ENCODE measurements at places on chromosomes 11 and 22.

DNA sequence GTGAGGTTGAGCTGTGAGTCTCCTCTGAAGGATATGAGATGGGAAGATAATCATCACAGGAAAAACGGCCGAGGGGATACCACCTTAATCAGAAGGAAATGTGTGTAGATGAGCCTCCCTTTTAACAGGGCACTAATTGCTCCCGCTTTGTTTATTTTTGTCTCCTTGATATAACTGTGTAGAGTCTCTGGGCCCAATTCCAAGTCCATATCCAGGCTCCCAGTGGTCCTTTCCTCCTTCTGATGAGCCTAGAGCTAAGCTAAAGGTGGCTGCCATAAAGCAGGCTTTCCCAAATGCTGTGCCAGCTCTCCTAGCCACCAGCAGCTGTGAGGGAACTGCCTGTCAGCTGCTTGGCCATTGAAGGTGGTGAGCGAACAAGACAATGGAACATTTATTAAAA, 17.1 kb upstream of the CCDC90B start:
- DNase-seq = no peak

DNA sequence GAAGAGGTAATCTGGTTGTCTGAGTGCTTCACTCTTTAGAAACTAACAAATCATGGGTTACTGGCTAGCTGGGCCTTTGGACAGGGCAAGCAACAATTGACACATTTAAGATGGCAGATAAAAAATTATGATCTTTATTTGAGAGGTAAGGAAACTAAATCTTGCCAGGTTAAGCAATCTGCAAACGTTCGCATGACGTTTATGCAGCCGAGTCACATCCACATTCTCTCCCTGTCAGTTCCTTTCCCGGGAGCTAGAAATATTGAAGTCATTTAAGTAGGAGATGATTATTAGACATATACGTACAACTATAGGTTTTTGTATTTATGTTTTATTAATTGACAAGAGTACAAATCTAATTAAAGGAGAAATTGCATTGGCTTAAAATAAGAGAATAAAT, 57.4 kb upstream of the RCN1 start:
- no peak for DNase-seq

DNA sequence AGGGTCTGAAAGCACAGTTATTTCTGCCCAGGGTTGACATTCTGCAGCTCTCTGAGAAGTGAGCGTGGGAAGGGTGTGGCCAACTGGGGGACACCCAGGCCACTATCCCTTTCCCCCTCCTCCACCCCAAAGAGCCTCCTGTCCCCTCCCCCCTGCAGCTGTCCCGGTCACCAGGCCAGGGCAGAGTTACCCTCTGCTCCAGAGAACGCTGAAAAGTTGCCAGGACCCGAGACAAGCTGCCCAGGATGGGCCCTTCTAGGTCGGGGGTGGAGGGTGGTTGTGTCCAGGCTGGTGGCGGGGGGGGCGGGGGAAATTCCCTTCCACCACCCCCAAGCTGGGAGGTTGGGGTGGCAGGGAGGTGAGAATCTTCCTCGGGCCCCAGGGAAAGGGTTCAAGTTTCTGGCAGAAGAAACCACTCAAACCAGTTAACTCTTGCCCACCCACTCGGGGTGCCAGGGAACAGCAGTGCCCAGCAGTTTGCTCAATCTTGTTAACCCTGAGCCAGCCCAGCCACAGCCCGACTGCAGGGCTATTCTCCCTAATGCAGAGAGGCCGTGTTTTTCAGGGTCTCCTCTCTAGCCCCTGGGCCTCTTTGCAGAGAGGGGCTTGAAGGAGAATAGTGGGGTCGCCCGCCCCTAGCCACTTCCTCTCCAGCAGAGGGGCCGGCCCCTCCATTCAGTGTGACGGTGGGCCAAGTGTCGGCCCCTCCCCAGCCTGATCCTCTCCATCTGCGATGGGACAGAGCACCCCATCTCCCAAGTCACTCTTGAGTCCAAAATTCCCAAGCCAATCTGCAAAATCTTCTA, 697 bp downstream of the LGALS1 start:
- no peak for DNase-seq

DNA sequence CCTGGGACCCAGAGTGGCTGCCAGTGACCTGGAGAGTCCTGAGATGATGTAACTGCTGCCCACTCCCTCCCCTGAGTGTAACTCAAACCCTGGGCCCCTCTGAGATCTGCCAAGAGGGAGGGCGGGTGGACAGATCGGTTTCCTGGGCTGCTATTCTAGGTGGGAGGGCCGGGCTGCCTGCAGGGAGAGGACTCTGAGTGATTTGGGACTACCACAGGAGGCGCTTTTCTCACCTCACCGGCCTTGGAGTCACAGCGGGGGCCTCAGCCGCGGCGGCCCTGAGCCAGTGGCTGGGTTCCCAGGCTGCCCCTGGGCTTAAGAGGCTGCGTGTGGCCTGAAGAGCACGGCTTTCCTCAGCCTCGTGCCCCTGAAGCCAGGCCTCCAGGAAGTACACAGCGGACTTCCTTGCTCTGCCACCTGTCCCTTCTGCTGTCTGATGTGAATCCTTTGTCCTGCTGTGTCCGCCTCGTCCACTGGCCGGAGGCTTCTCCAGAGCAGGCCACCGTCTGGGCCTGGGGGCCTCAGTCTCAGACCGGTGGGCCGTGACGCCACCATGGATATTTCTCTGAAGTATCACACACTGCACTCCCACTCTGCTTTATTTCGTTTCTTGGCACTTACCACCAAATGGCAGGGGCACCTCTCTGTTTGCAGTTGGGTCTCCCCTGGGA, 11.5 kb downstream of the RELT start:
- DNase-seq = no peak

- no peak for DNase-seq
Measured at GRCh38 chr11:15594607-15595006, 479.9 kb downstream of the INSC start.

GRCh38 chr11:81112718-81113117, 1620.9 kb downstream of the FAM181B start:
- DNase-seq = no peak

DNA sequence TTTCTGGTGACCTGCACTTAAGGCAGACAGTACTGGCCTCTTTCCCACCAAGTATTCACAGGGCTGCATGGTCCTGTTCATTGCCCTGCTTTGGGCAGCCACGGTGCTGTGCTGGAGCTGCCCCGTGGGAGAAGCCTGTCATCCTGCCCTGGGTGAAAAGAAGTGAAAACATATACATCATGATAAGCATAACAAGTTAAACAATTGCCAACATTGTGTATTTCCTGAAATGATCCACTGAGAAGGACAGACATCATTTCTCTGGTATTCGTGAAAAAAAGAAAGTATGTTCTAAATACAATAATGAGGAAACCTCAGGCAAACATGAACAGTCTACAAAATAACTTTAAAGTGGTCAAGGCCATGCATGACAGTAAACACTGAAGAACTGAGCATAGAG, 393.1 kb downstream of the TMEM135 start:
- no peak for DNase-seq

DNA sequence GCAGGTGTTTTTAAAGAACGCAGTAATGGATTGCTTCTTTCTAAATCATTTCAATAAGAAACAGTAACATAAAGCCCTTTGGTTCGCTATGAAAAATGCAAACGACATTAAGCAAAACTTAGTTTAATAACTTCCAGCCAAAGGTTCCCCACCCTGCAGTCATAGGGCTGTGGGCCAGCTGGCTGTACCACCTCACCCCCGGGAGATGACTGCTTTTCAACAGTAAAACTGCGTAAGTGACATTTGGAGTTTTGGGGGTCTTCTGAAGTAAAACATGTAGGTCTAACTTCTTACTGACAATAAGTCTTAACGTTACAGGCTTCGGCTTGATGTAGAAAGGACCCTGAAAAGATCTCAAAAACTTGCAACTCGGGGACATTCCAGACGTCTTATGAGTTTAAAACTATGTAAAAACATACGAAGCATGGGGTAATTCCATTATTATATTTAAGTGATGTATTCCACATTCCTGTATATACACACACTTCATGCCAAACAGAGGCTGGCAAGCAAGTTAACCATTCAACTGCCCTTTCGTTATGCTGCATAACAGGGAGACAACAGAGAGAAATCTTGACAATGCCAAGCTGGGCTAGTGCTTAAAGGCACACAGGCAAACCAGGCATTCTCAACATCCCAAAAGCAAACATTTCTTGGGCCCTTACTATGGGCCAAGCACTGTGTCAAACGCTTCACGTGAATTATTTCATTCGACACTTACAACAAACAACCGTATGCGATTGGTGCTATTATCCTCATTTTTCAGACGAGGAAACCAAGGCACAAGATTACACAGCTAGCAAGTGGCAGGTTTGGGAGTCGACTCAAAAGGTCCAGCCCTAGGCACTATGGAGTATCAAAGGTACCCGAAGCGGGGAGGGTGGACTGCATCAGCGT, 1.2 kb downstream of the MRTFA start:
- DNase-seq = no peak

DNA sequence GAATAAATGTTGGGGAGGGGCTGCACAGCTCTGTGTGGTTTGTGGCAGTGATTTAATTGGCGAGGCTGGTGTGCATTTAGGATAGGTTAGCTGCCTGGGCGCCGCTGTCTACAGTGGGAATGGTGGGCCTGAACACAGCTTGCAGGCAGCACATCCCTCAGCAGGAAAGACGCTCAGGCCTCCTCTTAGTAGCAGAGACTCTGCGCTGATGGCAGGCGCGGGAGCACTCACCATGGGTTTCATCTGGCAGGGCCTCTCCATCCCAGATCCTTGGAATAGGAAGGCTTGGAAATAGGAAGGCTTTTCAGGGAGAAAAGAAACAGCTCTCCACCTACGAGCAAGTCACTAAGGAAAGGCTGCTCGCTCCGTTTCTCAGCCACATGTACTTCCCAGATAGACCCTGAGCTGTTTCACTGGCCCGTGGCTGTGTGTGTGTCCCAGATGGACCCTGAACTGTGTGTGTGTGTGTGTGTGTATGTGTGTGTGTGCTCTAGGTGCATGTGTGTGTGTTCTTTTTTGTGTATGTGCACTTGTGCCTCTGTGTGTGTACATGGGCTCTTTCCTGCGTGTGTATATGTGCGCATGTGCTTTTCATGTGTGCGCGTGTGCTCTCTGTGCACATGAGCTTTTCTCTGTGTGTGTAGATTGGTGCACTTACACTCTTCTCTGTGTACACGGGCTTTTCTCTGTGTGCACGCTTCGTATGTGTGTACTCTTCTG, 144.0 kb downstream of the TBC1D22A start:
- no peak for DNase-seq

- DNase-seq = no peak
Measured at GRCh38 chr11:30446520-30446919, 123.6 kb downstream of the ARL14EP start.

GRCh38 chr11:8871171-8871775, 39.7 kb upstream of the AKIP1 start:
- no peak for DNase-seq

DNA sequence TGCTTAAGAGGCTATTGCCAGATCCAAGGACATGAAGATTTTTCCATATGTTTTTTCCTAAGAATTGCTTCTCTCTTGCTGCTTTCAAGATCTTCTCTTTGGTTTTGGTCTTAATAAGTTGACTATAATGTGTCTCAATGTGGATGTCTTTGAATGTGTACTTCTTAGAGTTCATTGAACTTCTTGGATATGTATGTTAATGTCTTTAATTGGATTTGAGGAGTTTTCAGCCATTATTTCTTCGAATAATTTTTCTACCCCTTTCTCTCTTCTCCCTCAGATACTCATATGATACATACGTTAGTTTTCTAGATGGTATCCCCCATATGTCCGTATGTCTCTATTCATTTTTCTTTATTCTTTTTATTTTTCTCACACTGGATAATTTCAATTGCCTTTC, 13.2 kb downstream of the CABIN1 start:
- no peak for DNase-seq

DNA sequence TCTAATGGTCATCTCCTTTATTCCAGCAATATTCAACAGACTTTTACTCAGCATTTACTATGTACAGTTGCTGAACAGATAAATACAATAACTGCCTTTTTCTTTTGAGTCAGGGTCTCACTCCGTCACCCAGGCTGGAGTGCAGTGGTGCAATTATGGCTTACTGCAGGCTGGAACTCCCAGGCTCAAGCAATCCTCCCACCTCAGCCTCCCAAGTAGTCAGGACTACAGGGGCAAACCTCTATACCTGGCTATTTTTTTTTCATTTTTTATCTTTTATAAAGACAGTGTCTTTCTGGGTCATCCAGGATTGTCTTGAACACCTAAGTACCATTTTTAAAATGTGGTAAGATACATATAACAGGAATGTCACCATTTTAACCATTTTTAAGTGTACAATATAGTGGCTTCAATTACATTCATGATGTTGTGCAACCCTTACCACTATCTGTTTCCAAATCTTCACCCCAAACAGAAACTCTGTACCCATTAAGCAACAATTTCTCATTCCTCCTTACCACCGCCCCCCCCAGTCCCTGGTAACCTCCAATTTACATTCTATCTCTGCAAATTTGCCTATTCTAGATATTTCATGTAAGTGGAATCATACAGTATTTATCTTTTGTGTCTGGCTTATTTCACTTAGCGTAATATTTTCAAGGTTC, 67.8 kb downstream of the MIAT start:
- no peak for DNase-seq

DNA sequence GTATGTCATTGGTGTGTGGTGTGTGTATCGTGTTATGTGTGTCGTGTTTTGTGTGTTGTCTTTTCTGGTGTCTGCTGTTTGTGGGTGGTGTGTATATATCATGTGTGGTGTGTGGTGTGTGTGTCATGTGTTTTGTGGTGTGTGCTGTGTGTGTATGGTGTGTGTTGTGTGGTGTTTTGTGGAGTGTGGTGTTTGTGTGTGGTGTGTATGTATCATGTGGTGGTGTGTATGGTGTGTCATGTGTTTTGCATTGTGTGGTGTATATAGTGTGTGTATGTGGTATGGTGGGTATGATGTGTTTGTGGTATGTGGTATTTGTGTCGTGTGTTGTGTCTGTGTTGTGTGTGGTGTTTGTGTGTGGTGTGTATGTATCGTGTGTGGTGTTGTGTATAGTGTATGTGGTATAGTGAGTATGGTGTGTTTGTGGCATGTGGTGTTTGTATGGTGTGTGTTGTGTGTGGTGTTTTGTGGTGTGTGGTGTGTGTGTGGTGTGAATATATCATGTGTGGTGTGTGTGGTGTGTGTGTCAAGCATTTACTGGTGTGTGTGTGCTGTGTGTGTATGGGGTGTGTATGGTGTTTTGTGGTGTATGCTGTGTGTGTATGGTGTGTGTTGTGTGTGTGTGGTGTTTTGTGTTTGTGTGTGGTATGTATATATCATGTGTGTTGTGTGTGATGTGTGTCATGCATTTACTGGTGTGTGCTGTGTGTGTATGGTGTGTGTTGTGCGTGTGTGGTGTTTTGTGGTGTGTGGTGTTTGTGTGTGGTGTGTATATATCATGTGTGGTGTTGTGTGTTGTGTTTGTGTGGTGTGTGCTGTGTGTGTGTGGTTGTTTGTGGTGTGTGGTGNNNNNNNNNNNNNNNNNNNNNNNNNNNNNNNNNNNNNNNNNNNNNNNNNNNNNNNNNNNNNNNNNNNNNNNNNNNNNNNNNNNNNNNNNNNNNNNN, 12.7 kb downstream of the PIM3 start:
- no peak for DNase-seq
